ENCODE measurements at places on chromosomes 11 and 22. TPM values are rescaled to one million over a fixed set of nuclear protein-coding genes. Genes with fewer than 3 reads are reported as not detected.

The CHKB gene
- 197 TPM for total RNA-seq

The TRIM49C gene
- total RNA-seq, result not detected

The PKP3 gene
- not detected for total RNA-seq

The KCNK4 gene
- total RNA-seq, result not detected

The RBMXL2 gene
- total RNA-seq, result not detected

The CASP5 gene
- total RNA-seq, result not detected

The MMP12 gene
- not detected for total RNA-seq

The GAL gene
- total RNA-seq, result not detected

DNA sequence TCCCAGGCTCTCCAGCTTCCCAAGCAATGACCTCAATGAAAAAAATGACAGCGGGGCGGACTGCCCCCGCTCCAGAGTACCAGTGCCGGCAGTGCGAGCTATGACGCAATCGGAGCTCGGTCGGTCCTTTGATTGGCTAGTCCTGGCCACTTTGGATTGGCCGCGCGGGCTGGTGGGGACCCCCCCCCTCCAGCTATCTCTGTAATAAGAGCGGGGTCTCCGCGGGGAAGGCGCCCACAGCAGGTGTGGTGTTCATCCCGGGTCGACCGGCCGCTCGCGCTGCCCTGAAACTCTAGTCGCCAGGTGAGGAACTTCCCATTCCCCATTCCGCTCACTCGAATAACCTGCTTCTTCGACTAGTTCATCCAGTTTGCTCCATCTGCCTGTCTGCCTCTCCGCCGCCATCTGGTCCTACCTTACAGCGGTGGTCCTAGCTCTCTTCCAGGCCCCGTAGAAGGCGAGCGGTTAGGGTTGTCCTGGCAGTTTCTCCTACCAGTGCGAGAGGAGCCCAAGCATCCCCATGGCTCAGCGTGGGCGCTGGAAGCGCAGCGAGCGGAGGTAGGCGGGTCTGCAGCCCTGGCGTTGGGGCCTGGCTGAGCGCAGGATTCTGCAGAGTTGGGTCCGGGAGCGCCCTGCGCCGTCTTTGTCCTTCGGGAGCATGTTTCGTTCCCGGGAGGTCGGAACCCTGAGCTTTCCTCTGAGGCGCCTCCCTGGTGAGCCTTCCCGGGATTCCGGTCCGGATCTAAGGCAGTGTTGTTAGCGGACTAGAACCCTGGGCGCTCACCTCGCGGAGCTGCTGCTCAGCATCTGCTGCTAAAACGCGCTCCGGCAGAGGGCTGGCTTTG lies at the start of gene CALCB:
CALCB (plus strand) TSS at position 233 of the 845 bp plus-strand sequence. CDS start 1,126 bp downstream, outside the sequence.
- peak; percentile 20 for DNase-seq

- no peak for DNase-seq
Observed at GRCh38 chr11:65404638-65405339, 17.8 kb upstream of the NEAT1 start.

DNA sequence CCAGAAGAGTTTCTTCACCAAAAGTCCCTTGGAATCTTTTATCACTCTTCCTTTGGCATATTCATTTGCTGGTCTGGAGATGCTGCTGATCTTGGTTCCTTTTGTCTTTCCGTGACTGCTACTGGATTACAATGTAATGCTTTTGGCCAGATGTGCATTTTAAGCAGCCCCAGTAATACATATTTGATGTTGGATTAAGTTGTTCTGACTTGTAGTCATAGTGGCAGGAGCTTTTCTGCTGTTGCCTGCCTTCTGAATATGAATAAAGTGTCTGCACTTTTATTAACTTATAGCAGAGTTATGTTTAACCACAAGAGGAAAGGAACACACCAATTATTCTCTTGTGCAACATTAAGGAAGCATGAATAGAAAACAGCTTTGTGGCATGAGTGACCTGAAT lies 360.0 kb upstream of the DDI1 start:
- no peak for DNase-seq

GRCh38 chr11:37497326-37497725 lies 899.3 kb upstream of the RAG2 start:
- no peak for DNase-seq

DNA sequence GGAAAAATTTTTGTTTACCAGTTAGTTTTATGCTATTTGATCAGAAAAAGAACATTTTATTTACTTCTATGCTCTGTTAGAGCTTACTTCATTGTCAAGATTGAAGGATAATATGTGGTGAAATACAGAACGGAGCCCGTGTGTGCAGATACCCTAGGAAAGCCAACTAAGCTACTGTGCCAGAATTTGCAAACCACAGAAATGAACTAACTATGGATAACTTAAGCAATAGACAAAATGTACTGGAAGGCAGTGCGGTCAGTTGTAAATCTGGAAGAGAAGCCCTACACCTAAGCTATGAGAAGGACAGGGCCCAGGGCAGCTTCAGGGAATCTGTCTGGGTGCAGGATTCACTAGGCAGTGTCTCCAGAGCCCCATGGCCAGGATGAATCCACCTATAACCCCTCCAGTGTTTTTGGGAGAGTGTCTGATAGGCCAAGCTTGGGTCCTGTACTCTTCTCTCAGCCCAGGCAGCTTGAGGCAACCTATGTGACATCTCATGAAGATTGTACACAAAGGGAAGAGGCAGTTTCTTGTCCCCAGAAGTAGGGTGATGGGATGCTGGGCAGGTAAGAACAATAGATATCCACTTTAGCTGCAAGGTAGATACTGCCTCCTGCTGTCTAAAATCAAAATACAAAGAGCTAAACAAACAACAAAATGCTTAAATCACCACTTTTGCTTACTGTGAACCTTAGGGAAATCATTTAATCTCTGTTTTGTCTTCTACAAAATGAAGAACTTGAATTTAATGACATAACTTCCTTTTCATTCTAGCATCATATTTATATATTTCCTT lies 12.1 kb downstream of the MMP7 start:
- DNase-seq, result no peak

- DNase-seq, result no peak
Observed at GRCh38 chr11:30501744-30502143, 84.4 kb downstream of the MPPED2 start.

DNA sequence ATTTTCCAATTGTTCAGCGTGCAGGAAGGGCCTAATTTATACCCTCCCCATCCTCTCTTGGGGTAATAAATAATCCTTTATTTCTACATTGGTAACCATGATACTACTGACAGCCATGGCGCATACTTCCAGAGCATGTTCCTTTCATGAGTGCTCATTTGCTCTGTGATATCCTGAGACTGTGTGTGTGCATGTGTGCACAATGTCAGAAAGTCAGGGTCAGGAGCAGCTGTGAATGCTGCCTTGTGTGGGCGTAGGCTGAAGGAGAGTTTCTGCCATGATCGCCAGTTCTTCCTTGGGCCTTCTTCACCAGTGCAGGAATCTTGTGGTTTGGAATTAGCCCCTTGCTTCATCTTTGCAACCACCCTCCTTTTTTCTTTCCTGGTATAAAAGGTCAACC lies 10.2 kb downstream of the TUBA8 start:
- DNase-seq, result no peak

GRCh38 chr22:25823276-25823675 lies 81.3 kb downstream of the MYO18B start:
- no peak for DNase-seq

GRCh38 chr11:86978247-86978646 lies 23.1 kb upstream of the FZD4 start:
- DNase-seq, result no peak

GRCh38 chr11:122204206-122204605 lies 88.2 kb upstream of the BLID start:
- no peak for DNase-seq

DNA sequence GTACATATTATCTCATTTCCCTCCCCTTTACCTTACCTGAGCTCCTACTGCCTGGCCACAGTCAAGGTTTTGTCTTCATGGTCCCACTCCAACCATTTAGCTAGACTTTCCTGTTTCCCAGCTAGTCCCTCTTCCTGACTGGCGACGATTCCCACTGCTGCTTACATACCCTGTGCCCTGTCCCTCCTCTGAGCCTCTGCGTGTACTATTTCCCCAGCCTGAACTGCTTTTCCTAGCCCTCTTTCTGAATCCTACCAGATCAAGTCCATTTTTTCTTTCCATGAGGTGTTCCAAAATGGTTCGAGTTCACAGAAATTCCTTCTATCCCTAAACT lies 23.4 kb downstream of the MRPL16 start:
- DNase-seq, result no peak

DNA sequence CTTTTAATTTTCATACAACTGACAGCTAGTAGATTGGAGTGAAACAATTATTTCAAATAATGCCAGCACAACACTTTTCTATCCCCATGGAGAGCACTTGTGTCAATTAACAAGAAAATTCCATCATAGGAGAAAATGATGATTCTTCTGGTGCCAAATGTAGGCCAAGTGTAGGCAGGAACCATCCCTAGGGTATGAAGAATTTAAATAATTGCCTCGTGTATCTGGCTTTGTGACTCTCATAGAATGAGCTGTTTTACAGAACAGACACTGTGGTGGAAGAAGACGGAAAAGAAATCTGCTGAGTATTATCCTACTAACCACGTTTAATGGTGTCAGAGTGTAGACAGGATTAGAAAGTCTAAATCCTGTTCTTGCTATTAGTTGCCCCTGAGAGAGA lies 1542.2 kb downstream of the LRRC4C start:
- DNase-seq, result no peak

- no peak for DNase-seq
Observed at GRCh38 chr11:111966678-111967077, 29.5 kb downstream of the DIXDC1 start.

- DNase-seq, result no peak
Observed at GRCh38 chr11:36233204-36233603, 56.0 kb downstream of the COMMD9 start.

GRCh38 chr11:86999859-87000753 lies 37.6 kb upstream of the TMEM135 start:
- no peak for DNase-seq

DNA sequence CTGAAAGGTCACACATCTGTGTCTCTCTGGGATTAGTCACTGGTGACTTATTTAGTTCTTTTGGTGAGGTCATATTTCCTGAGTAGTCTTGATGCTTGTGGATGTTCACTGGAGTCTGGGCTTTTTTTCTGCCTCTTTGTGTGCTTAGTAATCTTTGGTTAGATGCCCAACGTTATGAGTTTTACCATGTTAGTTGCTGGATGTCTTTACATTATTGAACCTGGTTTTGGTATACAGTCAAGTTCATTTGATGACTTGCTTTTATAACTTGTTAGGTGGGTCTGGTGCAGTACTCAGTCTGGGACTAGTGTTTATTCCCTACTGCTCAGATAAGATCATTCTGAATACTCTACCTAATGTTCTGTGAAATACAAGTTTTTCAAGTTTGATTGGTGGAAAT lies 26.2 kb upstream of the SLC37A2 start:
- DNase-seq, result no peak

DNA sequence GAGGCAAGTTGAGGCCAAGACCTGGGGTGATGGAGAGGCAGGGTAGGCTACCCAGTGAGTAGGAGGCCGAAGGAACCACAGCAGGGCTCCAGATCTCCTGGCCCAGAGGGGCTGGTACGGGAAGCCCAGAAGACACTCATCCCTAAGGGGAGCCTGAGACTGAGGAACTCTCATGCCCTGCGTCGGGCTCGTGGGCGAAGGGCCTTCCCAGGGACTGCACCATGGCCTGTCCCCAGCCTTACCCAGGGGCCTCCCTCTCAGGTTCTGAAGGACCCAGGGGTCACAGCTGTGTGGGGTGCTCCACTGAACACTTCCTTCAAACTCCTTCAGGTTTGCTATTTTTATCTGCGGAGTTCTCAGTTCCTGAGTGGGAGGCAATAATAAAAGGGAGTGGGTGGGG lies 15.8 kb upstream of the SYT12 start:
- DNase-seq, result no peak
